ENCODE measurements at places on chromosomes 12 and 14.

DNA sequence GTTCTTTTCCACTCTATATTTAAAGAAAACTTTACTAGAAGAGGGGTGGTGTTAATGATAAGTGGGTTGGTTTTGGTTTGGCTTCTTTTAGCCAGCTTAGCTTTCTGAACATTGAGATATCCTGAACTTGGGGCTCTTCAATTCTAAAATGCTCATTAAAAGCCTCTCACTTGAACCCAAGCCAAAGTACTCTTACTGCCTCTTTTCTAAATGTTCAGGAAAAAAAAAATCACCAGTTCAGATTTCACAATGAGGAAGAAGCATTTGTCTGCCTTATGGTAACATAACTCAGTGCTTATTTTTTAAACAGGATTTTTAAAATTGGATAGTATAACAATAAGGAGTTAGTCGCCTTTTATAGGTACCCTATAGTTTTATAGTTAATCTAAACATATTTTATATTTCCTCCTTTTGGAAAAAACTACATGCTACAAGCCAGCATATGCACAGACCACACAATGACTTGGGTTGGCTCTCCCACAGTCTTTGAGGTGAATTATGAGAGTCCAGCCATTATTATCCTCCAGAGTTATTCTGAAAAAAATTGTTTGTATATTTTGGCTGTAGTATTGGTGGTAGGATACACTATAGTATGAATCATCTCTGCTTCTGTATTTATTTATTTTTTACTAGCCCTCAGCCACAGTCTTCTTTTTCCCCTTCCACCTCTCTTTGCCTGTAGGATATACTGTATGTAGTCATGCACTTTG, 195.5 kb upstream of the TMPO start:
- no peak for DNase-seq

DNA sequence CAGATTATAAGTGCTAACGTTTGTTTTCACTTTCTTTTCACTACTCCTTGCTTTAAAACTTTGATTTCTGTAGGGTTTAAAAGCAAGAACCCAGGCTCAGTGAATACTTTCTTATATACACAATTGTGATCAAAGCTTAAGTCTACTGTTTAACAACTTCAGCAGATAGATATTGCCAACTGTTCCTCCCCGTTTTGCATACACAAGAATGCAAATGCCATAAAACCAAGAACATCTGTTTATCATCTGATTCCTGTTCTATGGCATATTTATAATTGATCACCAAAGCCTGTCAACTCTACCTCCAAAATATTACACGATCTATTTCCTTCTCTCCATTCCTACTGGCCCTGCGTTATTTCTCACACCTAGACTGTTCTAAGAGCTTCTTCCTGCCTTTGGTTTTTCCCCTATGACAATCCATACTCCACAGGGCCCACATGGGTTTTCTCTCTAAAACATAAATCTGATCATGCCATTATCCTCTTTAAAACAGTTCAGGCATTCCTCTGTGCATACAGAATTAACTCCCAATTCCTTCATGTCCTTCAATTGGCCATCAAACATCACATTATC, 15.9 kb downstream of the MED13L start:
- no peak for DNase-seq

DNA sequence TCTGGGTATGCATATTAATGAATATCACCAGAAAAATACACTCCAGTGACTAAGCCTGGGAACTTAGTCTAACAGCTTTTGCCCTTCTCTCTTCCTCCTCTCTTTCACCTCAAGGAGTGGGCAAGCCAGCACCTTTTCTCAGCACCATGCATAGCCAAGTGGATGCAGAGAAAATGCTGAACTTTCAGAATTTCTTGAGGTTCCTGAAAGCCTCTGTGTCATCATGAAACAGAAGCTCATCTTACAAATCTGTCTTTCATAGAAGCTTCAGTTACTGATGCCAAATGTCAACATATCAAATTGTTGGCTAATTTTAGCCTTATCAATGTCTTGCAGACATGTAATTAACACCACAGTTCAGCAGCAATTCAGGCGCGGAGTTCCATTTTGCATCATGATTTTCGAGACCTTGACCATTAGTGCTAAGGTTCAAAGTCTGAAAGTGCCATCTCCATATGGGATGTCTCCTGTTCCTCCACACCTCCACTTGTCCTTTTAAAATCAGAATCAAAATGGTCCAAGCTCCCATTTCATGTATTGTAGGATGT, 51.1 kb upstream of the RPH3A start:
- no peak for DNase-seq

DNA sequence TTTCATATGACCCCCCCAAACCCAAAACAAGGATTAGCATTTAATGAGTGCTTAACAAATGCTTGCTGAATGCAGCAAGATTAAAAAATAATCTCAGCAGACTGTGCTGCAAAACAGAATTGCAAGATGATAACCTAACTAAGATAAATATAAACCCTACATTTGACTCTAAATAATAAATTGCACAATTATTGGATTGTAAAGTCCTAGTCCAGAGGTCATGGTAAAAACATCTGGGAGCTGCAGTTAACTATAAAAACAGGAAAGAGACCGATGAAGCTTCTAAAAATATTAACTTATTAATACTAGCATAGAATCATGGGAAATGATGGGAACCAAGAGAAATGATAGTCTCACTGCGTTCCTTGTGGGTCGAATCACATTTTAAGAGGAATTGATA, 37.2 kb downstream of the TSHR start:
- DNase-seq, result no peak

GRCh38 chr14:23045419-23046357, 3.7 kb downstream of the PSMB11 start:
- no peak for DNase-seq

- no peak for DNase-seq
Measured at GRCh38 chr12:6977653-6978052, 6.9 kb downstream of the EMG1 start.

GRCh38 chr12:62813031-62813829, 121.7 kb downstream of the PPM1H start:
- no peak for DNase-seq

Data from stimulated activated CD4-positive, alpha-beta T cell treated with anti-CD3 and anti-CD28 coated beads, Interleukin-1b, Interleukin-23, amount 100 ng/mL, for 24 hours (primary cell).